ENCODE measurements at places on chromosomes 5 and 9. TPM values are rescaled to one million over a fixed set of nuclear protein-coding genes. Genes with fewer than 3 reads are reported as not detected.

GRCh38 chr9:21555911-21556310, 73.8 kb upstream of the IFNE start:
- H3K4me3 ChIP-seq = peak overlapping the region; percentile 91
- peaks cover 6% of the 10 kb centered on the region for H3K4me1 ChIP-seq
- peak overlapping the region; percentile 96 for H3K27ac ChIP-seq
- no peaks in the 10 kb centered on the region for H3K27me3 ChIP-seq

DNA sequence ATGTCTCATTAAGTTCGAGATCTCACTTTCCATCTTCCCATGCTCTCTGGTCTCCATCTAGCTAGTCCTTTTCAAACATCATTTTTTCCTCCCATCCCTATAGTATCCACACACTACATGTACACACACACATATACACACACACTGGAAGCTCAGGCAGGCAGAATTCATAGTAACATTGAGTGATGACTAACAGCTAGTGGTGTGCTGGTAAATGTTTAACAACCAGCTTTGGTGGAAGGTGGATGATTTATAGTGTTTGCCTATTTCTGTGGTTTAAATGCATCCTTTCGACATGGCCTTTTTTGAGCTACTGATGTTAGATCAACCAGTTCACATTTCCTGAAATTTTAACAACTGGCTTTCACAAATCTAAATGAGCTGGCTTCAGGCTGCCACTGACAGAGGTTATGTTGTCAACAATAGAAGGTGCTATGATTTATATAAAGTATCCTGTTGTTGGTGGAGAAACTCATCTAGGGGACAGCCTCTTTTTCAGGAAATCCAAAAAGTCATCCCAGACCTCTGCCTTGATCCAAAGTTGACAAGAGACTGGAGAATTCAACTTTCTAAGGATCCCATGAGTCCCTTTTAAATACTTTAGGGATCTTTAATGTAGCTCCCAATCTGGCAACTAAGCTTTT, 117.8 kb downstream of the CCDC192 start:
- no peaks in the 10 kb centered on the region for H3K4me1 ChIP-seq
- H3K4me3 ChIP-seq = no peak overlapping the region
- peak; percentile 87 for DNase-seq
- no peaks in the 10 kb centered on the region for H3K27me3 ChIP-seq

DNA sequence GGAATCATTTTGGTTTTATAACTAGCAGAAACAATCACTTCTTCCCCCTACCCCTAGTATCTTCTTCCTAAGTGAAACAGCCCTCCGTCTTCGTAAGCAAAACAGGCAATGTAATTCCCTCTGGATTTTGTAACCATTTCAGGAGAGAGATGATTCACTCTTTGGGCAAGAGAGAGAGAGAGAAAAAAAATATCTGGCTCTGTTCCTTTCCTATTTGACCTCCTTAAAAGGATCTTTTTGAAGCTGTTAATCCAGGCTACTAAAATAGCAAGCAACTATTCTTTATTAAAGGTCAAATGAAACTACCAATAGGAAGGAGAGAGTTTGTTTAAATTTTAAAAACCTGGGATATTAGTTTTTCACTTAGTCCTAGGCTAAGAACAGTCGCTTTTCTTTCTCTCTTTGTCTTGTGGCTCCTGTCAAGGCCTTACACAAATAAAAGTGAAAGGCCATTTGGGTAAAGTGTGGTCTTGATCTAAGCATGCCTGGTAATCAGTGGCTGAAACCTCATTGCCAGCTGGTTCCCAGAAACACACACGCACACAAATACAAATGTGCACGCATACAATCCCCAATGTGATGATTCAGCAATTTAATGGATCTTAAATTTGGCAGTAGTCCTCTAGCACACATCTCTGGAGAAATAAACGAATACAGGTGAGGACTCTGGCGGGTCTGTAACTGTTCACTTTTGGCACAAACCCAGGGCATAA, 70.2 kb downstream of the PRUNE2 start:
- no peaks in the 10 kb centered on the region for H3K27me3 ChIP-seq
- H3K4me1 ChIP-seq = peaks cover 4% of the 10 kb centered on the region
- H3K36me3 ChIP-seq = no peaks in the 10 kb centered on the region
- H3K27ac ChIP-seq = peak overlapping the region; percentile 70
- peak overlapping the region; percentile 24 for H3K4me3 ChIP-seq
- peak; percentile 94 for DNase-seq

GRCh38 chr5:91277093-91277626, 106.0 kb downstream of the ARRDC3 start:
- no peaks in the 10 kb centered on the region for H3K27me3 ChIP-seq
- H3K36me3 ChIP-seq = no peaks in the 10 kb centered on the region
- no peak overlapping the region for H3K4me3 ChIP-seq
- DNase-seq = no peak

DNA sequence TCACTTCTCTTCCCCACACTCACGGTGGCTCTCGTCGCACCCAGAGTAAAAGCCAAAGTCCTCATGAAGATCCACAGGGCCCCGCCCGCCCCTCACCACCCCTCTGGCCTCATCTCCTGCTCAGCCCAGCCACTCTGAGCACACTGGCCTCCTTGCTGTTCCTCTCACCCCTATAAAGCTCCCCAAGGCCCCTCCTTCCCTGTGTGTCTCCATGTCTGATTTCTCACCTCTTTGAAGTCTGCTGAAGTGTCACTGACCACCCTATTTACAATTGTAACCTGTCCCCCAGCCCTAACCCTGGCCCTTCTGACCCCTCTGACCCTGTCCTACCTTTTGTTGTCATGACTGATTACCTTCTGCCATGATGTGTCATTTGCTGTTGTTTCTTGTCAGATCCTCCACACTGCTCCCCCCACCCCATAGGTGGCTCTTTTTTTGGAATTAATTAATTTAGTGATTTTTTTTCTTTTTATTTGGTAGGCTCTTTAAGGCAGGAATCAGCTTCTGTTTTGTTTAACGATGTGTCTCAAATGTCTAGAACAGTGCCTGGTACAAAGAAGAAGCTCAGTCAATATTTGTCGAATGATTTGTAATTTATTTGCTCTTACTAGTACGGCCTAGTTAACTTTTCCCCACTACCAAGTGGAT, 90.2 kb downstream of the IQGAP2 start:
- H3K4me1 ChIP-seq = no peaks in the 10 kb centered on the region
- H3K27ac ChIP-seq = no peak overlapping the region
- no peaks in the 10 kb centered on the region for H3K27me3 ChIP-seq
- DNase-seq = no peak
- no peak overlapping the region for H3K4me3 ChIP-seq

GRCh38 chr5:135353952-135354721, 44.9 kb downstream of the MACROH2A1 start:
- H3K27ac ChIP-seq = peak overlapping the region; percentile 51
- H3K4me3 ChIP-seq = no peak overlapping the region
- DNase-seq = peak; percentile 91
- peaks cover 40% of the 10 kb centered on the region for H3K4me1 ChIP-seq
- no peaks in the 10 kb centered on the region for H3K27me3 ChIP-seq
- peaks cover 6% of the 10 kb centered on the region for H3K36me3 ChIP-seq

DNA sequence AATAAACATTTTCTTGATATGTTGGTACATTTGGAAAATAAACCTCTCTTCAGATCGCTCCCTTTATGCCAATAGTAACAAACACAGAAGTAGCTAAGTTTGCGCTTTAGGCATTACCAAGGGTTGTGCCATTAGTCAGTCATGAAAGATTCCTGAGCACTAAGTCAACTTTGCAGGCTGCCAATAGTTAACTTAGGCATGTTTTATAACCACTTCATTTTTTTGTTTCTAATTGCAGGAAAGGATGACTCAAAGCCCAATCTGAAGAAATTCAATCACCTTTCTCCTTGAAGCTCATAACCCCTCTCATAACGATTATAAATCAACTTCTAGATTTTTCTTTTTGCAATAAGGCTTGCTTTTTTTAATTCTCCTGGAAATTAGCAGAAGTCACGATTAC, 517.0 kb downstream of the AGTPBP1 start:
- peak; percentile 55 for DNase-seq
- no peak overlapping the region for H3K27ac ChIP-seq
- H3K27me3 ChIP-seq = no peaks in the 10 kb centered on the region

- no peaks in the 10 kb centered on the region for H3K36me3 ChIP-seq
- no peak overlapping the region for H3K4me3 ChIP-seq
- no peaks in the 10 kb centered on the region for H3K27me3 ChIP-seq
- H3K27ac ChIP-seq = no peak overlapping the region
Observed at GRCh38 chr9:112969730-112970129, 42.3 kb downstream of the ZNF883 start.

The NAIP gene
- 2.7 TPM for polyA plus RNA-seq

The CDH9 gene
- not detected for polyA plus RNA-seq

The REXO4 gene
- polyA plus RNA-seq = 16.6 TPM

The ZDHHC11 gene
- 0.23 TPM for polyA plus RNA-seq

Measured in fibroblast of lung (primary cell).